Adrenal gland (tissue), 19 donors: ENCODE measurements at places on chromosomes 4 and X.
A peak's percentile ranks its signal among the peaks of the same experiment; 100 is the strongest.

- DNase-seq = no peak
These were observed 299.5 kb upstream of the KLF3 start for GRCh38 chr4:38364383-38364963.

DNA sequence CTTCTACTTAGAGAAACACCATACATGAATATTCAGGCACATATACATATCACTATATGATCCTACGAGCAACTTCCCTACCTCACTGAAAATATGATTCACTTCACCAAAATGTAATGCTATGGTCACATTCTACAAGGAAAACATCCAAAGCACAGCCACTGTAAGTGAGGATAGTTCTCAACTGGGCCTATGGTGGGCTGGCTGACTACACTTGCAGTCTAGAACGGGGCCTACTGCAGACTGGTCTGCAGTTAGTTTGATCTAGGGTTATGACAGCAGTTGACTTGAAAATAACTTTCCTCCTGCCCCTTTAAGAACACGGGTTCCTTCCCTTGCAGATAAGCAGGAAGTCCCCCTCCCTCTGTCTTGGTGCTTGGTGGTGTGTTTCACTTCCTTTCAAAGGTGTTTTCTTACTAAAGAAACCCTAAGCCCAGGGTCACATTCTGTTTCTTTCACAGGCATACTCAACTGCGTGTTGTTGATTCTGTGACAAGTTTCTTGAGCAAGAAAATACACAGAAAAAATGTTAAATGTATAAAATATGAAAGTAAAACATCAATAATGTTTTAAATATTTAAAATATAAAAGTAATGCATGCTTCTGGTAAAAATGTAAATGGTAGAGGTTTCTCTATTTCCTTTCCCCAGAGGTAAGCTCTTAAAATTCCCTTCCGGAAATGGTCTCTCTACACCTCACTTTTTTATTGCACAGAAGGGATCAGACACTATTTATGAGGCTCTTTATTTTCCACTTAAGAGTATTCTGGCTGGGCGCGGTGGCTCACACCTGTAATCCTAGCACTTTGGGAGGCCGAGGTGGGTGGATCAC is 18.0 kb upstream of the TMSB4X start:
- no peak for DNase-seq

DNA sequence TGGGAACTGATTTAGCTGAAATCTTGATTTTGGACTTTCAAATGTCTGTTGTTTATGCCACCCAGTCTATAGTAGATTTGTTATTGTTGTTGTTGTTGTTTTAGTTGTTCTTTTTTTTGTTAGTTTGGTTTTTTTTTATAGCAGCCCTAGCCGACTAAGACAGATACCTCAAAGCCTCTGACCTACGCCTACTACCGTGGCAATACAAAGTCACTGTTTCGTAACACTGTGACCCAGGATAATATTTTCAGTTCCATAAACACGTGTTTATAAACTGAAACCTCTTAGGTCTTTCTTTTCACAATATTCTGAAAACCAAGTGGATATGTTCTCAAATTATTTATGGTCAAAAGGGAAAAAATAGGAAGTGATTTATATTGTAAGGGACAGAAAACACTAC is 32.8 kb downstream of the VCX2 start:
- DNase-seq = no peak

DNA sequence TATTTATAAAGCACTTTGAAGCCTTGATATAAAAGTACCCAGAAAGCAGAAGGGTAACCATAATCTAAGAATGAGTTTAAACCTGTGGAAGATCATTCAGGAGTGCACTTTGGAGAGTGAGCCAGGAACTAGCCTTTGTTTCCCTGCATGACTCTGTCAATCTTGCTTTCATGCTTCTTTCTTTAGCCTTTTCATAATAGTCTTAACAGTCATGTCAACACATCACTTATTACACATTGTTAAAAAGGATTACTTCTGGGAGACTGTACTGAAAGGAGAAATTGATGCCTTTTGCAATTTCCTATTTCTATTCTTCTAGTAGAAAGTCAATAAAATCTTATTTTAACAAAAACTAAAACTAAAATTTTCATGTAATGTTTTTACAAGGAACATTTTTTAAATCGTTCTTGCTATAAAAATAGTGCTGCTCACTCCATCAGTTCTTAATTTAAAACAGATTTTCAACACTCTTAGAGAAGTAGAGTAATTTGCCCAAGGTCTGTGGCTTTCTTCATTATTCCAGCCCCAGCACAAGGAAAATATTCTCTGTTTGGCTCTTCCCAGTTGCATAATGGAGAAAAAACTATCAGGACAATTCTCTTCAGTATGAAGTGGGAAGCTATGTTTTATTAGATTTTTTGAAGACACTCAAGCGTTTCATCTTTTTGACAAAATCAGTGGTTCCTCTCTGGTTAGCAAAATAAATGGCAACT is 35.4 kb upstream of the SPP1 start:
- DNase-seq = no peak

DNA sequence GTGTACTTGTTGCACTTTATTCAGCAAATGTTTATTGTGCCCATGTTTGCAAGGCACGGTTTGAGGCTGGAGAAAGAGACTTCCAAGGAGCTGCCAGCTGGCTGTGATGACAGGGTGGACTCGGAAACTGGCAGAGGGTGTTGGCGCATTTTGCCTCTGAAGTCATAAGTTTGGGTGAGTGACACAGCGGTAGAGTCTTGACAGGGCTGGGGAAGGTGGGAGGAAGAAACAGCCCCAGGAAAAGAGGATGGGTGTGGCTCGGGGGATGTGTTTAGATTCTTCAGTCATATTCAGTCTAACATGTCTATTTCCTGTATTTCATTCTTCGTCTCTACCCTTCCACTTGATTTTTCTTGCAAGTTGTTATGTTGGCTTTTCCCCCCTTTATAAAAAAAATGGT is 77.0 kb upstream of the STOX2 start:
- DNase-seq = no peak

GRCh38 chr4:77104791-77105540 is 29.2 kb upstream of the CCNI start:
- DNase-seq = peak; percentile 63

DNA sequence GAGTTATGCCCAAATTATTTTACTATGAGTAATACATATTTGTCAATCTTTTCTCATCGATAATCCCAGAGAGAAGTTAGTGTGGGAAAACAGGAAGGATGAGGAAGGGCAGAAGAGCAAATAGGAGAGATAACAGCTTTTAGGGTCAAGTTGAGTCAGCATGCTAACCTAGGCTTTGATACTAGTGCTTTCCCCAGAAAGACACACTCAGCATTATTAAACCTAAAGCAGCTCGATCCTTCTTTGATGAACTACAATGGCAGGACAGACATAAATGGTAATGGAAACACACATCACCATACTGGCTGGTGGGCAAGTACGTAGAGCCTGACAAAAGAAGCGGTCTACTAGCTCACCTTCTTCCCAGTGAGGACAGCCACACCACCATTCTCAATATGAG is 20.5 kb downstream of the AIFM1 start:
- no peak for DNase-seq

GRCh38 chrX:11724122-11725017 is 33.7 kb upstream of the MSL3 start:
- DNase-seq = no peak

- no peak for DNase-seq
These were observed 25.6 kb upstream of the C4orf17 start for GRCh38 chr4:99485212-99485611.

DNA sequence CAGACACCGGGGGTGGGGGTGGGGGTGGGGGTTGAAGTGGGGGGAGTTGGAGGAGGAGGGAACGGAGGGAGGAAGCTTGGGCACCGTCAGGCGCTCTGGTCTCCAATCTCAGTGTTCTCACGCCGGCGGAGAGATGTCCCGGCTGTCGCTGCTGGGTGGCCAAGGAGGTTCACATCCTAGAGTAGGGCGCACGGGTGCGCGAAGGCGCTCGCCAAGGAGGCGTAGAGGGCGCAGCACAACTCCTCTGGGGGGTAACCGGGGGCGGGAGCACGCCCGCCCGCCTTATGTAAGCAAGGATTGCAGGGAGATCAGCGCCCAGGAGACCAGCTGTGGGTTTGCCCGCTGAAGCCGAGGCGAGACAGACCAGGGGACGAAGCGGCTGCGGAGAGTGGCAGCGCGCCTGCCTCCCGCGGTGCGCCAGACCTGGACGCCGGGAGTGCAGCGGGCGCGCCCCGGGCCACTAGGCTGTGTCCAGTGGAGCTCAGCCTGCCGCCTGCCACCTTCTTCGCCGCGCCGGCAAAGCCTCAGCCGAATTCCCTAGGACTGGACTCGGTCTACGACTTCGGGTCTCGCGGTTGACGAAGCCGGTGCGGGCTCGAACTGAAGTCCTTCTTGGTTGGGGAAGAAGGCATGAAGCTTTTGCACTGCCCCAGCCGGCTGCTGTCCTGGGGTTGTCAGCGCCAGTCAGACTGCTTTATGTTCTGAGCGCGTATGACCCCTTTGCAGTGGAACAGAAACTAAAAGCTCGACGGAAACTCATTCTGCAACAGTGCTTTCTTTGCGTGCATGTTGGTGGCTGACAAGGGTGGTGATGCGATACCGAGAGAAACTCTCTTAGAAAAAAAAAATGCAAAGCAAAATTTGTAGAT is 707 bp upstream of the UNC5C start:
- DNase-seq = peak; percentile 65

GRCh38 chrX:39983715-39984114 is 114.0 kb downstream of the BCOR start:
- no peak for DNase-seq

GRCh38 chr4:15004739-15005301 is 2.5 kb downstream of the CPEB2 start:
- peak; percentile 92 for DNase-seq

GRCh38 chr4:5980436-5981155 is 37.6 kb downstream of the C4orf50 start:
- DNase-seq = no peak

- DNase-seq = no peak
These were observed 18.0 kb downstream of the ARHGAP10 start for GRCh38 chr4:147749811-147750321.

DNA sequence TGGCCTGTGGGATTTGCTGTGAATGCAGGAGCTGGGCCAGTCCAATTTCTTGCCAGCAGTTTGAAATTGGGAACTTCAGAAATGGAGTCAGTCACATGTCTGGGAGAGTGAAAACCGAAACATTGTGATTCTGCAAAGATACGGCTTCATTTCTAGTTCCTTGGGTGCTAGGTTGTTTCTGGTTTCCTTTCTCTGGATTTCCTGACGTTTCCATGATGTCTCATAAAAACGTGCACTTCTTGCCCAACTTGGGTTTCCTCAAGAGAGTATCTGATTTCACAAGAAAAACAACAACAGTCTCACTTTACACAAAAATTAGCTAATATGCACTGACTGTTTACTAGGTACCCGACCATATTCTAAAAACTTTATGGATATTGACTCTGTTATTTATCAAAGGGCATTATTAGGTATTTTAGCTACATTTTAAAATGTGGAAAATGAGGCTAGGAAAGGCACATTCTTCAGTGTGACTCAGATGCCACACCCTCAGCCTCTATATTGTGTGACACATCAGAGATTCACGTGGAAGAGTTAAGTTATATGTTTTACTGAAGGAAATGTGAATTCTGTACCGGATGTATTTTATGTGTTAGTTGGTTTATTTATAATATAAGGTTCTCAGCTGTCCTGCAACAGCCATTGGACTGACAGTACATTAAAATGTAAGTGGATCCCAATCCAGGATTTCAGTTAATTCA is 225.0 kb upstream of the PUDP start:
- DNase-seq = no peak

GRCh38 chr4:122710434-122711308 is 21.8 kb upstream of the BBS12 start:
- DNase-seq = no peak
